ENCODE measurements at places on chromosomes 6 and 20.

- no peak for DNase-seq
These were observed 199.3 kb downstream of the ARID1B start for GRCh38 chr6:156976216-156977127.

GRCh38 chr6:36769676-36770499 lies 69.4 kb downstream of the CPNE5 start:
- DNase-seq = peak; percentile 70

- DNase-seq = no peak
These were observed 234.2 kb downstream of the ZNF217 start for GRCh38 chr20:53359425-53359824.

DNA sequence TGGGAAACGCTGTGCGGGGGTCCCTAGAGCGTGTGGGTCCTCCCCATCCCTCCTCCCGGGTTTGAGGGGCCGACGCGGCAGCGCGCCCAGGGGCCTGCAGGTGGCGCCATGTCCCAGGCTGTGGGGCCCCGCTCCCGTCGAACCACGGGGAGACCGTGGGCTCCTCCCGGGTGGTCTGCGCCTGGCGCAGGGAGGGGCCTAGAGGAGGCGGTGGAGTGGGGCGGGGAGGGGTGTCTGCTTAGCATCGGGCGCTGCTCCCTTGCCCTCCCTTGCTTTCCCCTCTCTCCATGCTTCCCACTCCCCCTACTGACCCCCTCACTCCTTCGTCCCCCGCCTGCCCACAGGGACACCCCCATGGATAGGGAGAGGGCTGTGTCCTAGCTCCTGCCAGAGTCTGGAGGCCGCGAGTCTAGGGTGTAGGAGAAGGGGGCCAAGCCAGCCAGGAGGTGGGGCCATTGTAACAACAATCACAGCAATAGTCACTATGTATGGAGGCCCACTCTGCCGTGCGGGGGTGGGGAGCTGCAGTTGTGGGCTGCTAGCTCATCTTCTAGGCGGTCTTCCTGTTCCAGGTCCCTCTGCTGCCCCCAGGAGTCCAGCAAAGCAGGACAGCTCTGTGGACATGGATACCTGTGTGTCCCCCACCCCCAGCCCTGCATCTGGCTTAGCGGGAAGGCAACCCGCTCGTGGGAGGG lies 51.7 kb downstream of the CHMP4B start:
- peak; percentile 73 for DNase-seq

DNA sequence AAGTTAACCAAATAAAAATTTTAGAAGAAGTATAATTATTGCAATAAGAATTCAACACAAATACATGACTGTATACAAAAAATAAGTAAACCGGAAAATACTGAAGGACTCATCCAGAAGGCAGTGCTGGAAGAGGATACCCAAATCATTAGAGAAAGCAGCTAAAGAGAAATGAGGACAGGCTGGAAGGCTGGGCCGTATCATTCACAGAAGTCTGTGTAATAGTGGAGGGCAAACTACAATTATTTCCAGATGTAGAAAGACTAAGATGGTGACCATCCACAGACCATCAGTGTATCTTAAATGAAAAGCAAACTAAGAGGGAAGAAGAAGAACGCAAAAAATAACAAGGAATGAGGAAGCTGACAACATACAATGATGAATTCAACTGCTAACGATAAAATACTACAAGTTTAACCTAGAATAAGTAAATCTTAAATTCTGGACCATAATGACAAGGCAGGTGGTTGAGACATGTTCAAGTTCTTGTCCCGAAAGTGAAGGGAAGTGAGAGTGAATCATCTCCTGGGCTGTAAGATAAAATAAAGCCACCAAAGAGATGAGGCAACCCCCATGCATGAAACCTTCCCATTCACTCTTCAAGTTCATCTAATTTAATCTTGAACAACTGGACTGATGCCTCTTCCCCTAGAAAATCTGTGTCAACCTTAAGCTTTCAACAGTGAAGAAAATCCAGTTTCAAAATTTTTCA lies 71.5 kb downstream of the SLC23A2 start:
- no peak for DNase-seq

DNA sequence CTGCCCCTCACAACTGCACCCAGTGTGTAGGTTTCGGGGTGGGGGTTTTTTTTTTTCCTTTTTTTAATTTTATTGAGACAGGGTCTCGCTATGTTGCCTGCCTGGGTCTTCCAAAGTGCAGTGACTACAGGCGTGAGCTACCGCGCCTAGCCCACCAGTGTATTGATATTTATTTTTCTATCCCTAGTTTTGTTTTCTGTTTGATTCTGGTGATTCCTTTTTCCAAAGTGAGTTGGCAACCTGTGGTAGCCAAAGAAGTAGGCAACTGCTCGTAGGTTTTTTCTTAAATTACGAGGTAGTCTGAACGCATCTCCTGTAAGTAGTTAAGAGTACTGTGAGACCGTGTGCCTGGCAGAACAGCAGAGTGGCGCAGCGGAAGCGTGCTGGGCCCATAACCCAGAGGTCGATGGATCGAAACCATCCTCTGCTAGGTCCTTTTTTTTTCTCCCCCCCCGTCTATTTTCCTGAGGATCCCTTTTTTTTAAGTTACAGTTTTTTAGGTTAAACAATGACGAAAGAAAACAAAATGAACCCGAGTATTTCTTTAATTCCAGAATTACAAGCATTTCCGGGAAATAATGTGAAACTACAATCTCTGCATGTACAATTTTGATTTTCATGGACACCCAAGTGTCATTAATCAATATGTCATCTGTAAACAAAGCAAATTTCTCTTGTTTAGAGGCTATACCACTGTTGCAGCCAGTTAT lies 78.7 kb upstream of the BTN3A2 start:
- DNase-seq = peak; percentile 71

- no peak for DNase-seq
These were observed 23.1 kb downstream of the OR2B6 start for GRCh38 chr6:27980111-27980510.

- peak; percentile 60 for DNase-seq
These were observed 92.4 kb downstream of the NCR2 start for GRCh38 chr6:41427642-41428335.

DNA sequence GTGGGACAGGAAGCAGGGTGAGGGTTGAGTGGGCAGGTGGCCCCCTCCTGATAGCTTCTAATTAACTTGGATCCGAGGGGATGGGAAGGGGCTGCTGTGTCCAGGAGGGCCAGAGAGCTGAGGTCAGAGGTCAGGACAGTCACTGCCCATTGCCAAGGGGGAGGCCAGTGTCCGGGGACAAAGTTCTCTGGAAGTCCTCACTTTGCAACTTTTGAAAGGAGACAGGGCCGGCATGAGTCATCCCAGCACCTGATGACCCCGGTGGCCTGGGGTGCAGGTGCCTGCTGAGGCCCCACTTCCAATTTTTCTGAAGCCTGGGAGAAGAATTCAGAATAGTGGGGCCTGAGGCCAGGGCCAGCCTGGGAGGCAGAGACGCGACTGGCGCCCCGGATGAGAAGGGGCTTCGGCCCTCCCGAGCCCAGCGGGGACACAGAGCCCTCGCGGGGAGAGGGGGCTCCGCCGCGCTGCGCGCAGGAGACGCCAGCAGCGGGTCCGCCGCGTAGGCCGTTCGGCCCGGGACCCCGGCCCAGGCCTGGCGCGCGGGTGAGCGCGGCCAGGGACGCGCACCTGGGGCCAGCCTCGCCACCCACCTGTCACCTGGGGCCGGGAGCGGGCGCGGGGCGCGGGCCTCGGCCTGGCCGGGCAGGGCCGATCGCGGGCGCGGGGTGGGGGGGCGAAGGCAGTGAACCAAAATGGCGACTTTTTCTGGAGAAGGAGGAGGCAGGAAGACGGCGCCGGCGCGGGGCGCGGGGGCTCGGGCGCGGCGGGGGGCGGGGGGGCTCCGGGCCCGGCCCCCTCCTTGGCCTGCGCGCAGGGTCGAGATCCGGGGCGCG lies 586 bp downstream of the ZNF512B start:
- no peak for DNase-seq

GRCh38 chr20:39605361-39605760 lies 643.2 kb downstream of the DHX35 start:
- no peak for DNase-seq

- DNase-seq = no peak
These were observed 67.7 kb downstream of the PYGB start for GRCh38 chr20:25315418-25316210.

- DNase-seq = no peak
These were observed 79.4 kb downstream of the FOXC1 start for GRCh38 chr6:1689141-1689540.

- no peak for DNase-seq
These were observed 127.6 kb downstream of the KIF13A start for GRCh38 chr6:17859846-17860245.

- DNase-seq = peak; percentile 87
These were observed 169.3 kb upstream of the ZNF337 start for GRCh38 chr20:25865715-25866656.

- DNase-seq = no peak
These were observed 9.5 kb upstream of the SUPT3H start for GRCh38 chr6:45387236-45387635.

GRCh38 chr6:50025258-50025657 lies 3.5 kb upstream of the DEFB110 start:
- no peak for DNase-seq

DNA sequence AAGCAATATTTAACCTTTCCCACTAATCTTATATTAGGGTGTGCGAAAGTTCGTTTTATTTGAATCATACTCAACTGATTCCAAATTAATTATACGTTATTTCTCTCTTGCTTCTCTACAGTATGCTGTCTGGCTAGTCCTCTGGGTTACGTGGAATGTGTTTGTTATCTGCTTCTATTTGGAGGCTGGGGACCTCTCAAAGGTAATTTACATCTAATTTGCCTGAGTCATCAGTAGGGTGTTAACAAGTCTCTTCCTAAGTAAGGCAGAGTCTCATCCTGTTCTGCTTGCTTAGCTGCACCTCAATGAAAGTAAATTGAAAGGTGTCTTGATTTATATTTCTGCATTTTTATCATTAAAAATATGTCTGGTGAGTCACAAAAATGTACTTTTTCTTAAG lies 551.5 kb downstream of the NKAIN2 start:
- no peak for DNase-seq

DNA sequence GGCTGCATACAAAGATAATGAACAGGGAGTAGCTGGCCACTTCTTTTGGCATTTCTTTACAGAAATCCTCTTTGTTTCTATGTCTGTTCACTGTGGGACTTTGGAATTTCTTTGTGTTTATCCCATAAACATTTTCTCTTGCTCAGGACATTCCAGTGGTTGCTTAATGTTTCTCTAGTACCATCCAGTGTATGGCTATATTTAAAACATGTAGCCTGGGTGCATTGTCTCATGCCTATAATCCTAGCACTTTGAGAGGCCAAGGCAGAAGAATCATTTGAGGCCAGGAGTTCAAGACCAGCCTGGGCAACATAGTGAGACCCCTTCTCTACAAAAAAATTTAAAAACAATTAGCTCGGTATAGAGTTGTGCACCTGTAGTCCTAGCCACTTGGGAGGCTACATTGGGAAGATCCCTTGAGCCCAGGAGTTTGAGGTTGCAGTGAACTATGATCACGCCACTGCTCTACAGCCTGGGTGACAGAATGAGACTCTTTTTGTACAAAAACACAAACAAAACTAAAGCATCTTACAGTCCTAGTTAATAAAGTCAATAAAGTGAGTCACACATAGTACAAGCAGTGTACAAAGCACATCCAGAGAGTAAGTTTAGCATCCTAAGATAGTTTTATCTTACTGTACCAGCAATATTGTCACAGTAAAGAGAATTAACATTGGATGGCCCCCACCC lies 63.3 kb downstream of the ZFAND3 start:
- DNase-seq = no peak

GRCh38 chr20:43994486-43995100 lies 79.9 kb downstream of the TOX2 start:
- peak; percentile 33 for DNase-seq

GRCh38 chr20:831956-832355 lies 1.6 kb upstream of the FAM110A start:
- DNase-seq = no peak

DNA sequence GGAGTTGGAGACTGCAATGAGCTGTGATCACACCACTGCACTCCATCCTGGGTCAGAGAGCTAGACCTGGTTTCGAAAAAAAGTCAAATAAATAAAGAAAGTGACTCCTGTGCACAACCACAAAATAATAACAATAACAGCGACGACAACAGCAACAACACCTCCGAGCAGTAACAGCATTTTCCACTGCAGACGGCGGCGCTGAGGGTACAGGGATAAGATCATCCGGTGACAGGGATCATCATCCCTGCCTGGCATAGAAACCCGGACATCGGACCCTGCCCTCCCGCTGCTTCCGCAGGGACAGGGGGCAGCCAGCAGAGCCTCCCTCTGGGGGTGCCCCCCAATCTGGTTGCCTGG lies 11.5 kb downstream of the SRXN1 start:
- DNase-seq = peak; percentile 66

GRCh38 chr6:131900231-131900630 lies 50.9 kb downstream of the CCN2 start:
- DNase-seq = no peak

GRCh38 chr6:170172825-170173256 lies 118.0 kb downstream of the DLL1 start:
- DNase-seq = no peak

- DNase-seq = no peak
These were observed 524.6 kb upstream of the CDH4 start for GRCh38 chr20:60727425-60727824.

DNA sequence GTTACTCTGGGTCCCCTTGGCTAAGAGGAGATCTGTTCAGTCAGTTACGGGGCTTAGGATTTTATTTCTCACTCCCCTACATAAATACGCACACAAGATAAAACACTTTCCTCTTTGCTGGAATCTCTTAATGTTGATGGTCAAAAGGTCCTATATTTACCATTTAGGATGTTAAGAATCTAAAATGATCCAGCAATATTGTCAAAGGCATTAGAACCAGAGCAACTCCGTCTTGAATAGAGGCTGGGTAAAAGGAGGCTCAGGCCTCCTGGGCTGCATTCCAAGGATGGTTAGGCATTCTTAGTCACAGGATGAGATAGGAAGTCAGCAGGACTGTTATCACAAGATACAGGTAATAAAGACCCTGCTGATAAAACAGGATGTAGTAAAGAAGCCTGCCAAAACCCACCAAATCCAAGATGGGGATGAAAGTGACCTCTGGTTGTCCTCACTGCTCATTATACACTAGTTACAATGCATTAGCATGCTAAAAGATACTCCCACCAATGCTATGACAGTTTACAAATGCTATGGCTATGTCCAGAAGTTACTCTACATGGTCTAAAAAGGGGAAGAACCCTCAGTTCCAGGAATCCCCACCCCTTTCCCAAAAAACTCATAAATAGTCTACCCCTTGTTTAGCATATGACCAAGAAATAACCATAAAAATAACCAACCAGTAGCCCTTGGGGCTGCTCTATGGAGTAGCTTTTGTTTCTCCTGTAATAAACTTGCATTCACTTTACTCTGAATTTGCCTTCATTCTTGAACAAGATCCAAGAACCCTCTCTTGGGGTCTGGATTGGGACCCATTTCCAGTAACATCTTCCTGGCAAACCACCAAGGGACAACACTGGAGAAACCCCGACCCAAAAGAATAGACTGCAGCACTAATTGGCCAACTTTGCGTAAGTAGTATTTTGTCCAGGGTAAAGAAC lies 107.5 kb downstream of the DTNBP1 start:
- DNase-seq = no peak

GRCh38 chr6:5471044-5471443 lies 209.7 kb downstream of the FARS2 start:
- peak; percentile 26 for DNase-seq

Data from RKO (cell line).